ENCODE measurements at places on chromosomes 7 and 10.

DNA sequence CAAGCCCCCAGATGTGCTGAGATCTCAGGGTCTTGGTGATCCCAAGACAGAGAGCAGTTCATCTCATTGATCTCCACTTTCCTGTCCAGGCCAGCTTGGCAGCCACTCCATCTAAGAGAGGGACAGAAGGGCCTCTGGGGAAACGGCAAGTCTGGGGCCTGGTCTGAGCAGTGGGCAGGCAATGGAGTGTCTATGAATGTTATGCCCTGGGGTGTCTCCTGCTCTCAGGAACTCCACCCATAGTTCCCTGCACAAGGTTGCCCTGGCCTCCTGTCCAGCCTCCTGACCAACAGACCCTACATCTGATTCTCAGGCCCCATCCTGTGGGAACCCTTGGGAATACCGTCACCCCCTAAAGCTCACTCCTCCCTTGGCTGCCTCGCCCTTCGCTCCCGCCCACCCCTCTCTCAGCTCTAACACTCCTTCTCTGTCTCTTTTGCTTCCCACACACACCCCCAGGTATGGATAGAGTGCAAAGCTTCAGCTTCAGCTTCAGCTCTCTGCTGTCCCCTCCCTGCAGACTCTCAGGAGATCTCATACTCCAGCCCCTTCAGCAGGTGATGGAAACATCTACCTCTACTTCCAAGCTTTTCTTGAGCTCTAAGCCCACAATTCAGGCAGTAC, 83.0 kb downstream of the HIF1AN start:
- DNase-seq: no peak

GRCh38 chr10:29276251-29276850, 12.5 kb upstream of the LYZL1 start:
- DNase-seq: no peak

GRCh38 chr7:68321776-68322496, 1276.3 kb upstream of the AUTS2 start:
- no peak for DNase-seq

DNA sequence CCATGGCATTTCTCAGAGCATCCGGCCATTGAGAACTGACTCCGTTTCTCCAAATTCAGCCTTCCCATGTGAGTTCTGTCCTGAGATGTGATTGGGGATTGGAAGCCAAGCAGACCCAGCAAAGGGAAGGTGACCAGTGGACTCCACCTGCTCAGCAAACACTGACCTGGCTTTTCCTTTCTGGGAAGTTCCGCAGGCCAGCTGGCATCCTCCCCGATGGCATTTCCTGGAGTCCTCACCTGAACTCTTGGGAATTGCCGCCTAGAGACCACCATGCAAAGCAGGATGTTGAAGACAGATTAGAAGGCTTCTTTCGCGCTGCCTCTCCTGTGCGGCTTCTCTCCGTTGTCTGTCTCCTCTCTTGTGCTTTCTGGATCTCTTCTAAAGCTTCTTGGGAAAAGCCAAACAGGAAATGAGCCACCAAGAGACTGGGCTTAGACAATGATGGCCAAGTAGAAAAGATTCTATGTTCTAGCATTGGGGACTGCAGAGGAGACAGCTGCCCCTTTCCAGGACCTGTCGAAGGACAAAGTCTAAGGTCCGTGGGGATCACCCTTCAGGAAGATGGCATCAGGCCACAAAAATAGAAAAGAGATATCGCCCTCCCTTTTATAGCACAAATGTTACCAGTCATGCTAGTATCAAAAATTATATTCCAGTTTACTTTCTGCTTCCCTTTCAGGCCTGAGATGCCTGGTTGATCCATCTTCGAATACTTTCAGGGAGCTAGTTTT, 103.7 kb upstream of the INSYN2A start:
- DNase-seq: no peak

DNA sequence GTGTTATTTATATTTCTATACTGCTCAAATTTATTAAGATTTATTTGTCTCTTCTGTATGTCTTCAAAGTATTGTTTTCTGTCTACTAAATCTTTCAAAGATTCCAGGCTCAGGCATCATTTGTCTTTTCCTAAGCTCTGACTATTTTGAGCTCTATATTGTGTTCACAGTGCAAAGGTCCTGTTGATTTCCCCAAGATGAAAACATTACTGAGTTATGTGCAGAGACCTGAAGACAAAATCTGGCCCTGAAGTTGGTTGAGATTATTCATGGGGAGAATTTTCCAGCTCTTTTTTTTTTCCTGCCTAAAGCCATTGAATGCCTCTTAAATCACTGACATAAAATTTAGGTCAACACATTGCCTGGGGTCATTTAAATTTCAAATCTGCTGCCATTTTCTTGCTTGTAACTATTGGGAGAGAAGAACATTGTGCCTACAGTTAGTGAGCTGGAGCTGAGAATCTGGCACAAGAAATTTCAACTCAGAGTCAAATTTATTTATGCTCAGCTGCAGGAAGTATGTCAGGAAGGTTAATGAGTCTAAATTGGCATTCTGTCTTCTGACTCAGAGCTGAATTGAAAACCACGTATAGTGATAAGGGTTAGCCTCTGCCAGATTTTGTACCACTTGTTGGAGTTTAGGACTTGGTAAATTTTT, 31.6 kb downstream of the CSTF2T start:
- no peak for DNase-seq

DNA sequence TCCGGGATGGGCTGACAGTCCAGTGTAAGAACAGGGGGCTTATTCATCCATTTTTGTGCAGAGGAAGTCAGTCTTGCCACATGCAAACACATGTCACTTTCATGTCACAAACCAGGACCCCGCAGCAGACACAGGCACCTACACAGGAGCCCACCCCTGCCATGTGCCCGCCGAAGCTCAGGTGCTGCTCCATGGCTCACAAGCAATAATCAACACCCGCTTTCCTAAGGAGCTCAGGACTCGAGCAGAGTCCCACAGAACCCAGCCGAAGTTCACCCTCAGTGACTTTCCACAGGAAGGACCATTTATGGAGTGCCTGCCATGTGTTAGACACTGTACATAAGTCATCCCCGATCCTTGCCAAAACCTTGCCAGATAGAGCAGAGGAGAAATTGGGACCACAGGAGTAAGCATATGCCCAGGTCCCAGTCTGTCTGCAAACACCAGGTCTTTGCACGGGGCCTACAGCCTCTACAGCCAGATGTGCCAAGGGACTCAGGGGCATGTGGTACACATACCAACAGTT, 99.4 kb downstream of the EBF3 start:
- no peak for DNase-seq

- DNase-seq: no peak
Observed at GRCh38 chr7:101589976-101590662, 39.0 kb downstream of the MYL10 start.

GRCh38 chr7:73971322-73971703, 56.7 kb upstream of the ELN start:
- DNase-seq: no peak

DNA sequence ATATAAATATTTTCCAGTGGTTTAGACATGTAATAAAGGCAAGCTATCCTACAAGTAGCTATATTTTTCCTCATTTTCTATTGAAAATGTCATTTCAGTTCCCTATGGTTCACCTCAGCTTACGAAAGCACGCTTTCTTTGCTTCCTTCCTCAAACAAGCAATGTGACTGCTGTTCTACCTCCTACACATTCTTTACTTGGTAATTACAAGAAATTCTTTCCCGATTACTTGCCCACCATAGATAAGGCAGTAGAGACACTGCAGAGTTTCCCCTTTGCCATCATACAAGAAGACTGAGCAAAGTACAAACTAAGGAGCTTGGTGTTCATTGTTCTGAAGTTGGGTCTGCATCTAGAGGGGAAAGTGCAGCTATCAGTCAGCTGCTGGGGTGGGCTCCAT, 249.4 kb downstream of the CRPPA start:
- no peak for DNase-seq

DNA sequence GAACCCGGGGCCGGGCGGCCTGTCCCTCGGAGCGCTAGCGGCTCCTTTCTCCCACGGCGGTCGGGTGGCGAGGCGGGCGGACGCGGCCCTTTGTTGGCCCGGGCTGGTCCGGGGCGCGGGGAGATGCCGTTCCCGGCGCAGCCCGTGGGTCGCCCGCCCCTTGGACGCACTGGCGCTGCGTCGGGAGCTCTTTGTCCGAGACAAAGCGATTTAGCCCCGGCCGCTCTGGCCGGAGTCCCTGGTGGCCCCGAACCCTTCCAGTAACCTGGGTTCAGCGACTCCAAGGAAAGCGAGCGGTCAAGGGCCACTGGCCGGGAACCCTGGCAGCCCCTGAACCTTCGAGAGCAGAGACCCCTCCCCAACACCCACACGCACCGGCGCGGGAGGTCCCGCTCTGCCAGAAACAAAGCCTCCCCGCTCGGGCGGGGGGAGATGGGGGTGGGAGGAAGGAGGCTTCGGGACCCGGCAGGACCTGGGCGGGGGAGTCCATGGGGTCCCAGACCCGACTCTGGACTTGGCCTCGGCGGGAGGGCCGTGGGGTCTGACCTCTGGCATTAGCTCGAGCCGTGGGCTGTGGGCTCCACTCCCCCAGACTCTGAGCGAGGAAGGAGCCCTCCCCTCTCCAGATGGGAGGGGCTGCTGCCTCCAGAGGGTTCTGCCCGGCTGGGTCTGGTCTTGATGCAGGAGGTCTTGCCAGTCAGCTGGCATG, 836 bp downstream of the DPYSL4 start:
- DNase-seq: no peak

DNA sequence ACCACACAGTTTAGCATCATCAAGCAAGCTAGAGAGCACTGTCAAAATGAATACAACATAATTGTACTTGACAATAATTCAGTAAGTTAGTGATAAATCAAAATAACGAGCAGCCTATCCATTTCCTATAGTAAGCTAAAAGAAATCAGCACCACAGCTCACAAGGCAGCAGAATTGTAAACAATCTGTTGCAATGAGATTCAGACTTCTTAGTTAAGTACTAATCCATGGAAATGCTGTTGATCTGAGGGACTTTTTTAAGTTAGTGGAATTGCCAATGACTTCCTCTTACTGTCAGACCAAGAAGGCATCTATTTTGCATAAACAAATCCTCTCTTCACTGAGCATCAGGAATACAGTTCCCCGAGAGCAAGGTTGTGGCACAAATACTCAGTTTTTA, 136.6 kb upstream of the CCDC6 start:
- DNase-seq: no peak

DNA sequence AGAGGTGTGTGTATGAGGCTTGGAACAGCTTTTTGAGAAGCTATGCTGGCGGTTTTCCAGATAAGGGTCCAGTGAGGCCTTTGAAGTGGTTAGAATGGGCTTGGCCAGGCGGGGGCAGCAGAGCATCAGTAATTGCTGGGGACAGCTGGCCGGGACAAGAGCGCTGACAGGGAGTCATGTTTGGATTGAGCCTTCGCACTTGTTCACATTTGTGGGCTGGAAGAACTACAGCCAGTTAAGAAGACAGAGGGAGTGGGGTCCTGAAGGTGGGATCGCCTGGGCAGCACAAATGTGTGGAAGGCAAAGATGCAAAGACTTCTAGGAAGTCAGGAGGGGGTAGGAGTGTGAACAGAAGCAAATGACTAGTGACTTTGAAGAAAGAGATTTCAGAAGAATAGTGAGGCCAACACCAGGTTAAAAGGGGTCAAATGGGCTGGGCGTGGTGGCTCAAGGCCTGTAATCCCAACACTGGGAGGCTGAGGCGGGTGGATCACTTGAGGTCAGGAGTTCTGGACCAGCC, 12.7 kb upstream of the SDHAF3 start:
- DNase-seq: peak; percentile 32

- peak; percentile 72 for DNase-seq
Observed at GRCh38 chr7:100827330-100828226, at the start of gene EPHB4. Gene EPHB4, minus strand, starts transcription at chr7:100827523. Its CDS starts 493 bp downstream, at chr7:100827030.

- no peak for DNase-seq
Observed at GRCh38 chr7:117673367-117673766, 193.5 kb downstream of the CFTR start.

DNA sequence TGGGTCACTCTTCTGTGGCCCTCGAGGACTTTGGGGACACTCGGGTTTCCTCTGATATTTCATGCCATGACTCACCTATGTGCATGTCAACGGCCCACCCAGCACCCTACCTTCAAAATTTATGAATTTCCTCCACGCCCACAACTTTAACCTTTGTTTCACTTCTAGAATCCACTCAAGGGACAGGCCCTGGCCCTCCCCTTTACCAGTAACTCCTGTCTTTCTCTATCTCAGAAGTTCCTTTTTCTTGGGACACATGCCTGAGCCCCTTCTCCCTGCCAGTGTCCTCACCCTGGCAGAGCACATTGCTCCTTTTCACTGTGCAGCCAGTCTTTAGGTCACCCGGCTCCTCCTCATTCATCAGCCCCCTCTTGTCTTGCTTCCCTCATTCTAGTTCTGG, 282.5 kb upstream of the KLF6 start:
- DNase-seq: no peak

DNA sequence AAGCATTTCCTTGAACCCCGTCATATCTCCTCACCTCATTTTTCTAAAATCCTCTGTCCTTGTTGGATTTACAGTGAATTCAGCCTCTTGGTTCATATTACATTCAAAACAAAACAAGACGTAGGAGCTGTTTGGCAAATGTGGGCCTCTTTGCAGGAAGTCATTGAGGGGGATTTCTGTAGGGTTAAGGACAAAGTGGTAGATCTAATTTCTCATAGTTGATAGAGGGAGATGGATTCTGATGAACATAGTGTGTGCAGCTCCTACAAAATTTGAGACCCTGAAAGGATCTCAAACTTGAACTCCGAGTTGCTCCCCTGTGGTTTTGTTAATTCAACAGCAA, 682 bp downstream of the TBXAS1 start:
- DNase-seq: no peak

DNA sequence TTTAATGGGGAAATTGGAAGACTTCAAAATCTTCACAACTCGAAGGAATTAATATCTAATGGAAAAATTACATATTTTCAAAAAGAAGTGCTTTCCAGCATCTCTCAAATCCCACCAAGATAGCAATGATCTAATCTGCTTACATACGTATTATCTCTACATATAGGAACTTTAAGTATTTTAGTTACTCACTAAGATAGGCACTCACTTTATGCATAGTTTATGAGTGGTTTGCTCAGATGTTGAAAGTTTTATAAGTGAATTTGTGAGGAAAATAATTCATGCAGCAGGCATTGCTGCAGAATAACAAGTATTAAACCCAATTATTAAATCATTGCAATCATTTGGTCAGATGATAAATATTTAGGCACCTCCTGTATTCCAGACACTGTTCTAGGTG, 2.3 kb upstream of the CYTH3 start:
- no peak for DNase-seq

GRCh38 chr10:133379152-133379800, at the start of gene PAOX:
Gene PAOX, plus strand, starts transcription at chr10:133379262. Its CDS starts 55 bp downstream, at chr10:133379317.
- no peak for DNase-seq

- DNase-seq: no peak
Observed at GRCh38 chr7:14995774-14996173, 93.2 kb upstream of the DGKB start.

DNA sequence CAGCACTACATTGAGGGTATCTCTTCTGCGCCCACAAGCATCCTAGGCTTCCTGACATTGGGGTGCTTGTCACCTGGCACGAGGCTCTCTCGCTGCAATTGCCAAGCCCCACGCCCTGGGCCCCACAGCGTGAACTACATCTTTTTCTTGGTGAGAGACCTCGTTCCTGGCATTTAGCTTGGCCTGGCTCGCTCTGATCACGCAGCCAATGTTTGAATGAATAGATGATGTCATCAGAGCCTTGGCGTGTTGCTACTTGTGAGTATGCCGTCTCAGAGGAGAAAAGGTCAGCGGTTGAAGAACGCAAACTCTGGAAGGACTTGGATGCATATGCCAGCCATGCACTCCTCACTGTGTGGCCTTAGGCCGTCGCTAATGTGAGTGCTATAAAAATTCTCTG, 150.2 kb upstream of the AUTS2 start:
- DNase-seq: no peak

GRCh38 chr7:142349670-142350405, 92.0 kb upstream of the PRSS58 start:
- no peak for DNase-seq

Data from AG04450 (cell line).